ENCODE measurements at places on chromosomes 13 and 19.
A peak's percentile ranks its signal among the peaks of the same experiment; 100 is the strongest.

DNA sequence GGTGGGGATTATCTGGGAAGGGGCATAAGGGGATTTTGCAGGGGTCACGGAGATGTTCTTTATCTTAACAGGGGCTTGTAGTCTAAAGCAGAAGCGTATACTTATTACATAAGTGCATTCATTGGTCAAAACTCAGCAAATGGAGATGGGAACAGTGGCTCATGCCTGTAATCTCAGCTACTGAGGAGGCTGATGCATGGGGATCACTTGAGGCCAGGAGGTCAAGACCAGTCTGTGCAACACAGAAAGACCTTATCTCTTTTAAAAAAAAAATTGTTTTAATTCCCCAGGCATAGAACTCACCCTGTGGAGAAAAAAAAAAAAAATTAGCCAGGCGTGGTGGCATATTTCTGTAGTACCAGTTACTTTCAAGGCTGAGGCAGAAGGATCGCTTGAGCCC, 18.9 kb downstream of the FAM187B start:
- DNase-seq = no peak

GRCh38 chr19:48873476-48874302, 1.5 kb downstream of the PPP1R15A start:
- peak; percentile 96 for DNase-seq

DNA sequence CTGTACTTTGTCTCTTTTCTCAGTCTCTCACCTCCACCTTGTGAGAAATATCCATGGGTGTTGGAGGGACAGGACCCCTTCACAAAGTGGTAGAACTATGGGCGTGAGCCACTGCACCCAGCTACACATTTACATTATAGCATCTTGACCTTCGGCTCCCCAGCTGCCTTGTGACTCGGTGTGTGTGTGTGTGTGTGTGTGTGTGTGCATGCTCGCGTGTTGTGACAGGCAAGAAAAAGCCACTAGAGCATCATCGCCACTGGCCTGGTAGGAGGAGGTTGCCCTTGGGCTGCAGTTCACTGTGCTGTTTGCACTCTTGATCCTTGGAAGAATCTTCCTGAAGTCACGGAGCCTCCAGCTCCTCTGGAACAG, 13.7 kb upstream of the ZNF888 start:
- DNase-seq = no peak

DNA sequence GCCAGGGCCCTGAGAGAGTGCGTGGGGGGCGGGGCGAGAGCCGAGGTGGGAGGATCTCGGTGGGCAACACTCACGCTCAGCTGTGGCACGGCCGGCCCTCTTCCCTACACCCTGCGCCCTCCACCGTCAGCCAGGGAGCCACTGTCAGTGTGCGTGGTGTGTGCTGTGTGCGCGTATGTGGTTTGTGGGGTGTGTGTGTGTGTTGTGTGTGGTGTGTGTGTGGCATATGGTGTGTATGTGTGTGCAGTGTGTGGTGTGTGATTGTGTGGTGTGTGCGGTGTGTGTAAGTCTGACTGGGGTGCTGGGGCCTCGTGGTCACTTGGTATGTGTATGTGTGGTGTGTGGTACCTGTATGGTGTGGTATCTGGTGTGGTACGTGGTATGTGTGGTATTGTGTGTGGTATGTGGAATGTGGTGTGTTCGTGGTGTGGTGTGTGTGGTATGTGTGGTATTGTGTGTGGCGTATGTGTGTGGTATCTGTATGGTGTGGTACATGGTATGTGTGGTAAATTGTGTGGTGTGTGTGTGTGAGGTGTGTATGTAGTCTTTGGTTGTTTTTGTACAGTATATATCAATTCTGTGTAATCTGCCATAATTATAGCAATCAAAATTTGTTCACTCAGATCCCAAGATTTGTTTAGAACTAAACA, 5.1 kb downstream of the GRK1 start:
- no peak for DNase-seq

GRCh38 chr19:17107546-17108452, 32.2 kb downstream of the MYO9B start:
- peak; percentile 54 for DNase-seq

DNA sequence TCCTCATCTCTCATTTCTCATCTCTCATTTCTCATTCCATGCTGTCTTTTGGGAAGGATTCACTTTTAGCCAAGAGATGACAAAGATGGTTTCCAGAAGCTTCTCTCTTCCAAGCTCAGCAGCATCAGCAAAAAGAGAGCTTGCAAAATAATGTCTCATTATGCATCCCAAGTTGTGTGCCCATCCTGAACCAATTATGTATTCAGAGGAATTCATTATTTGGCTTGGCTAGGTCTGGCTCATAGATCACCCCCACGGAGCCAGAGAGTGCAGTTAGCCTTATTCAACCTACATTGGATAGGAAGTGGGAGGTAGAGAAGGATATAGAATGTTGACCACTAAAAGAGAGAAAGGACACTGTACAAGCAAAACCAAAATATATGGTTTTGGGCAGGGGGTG, 5.4 kb upstream of the OLFM2 start:
- no peak for DNase-seq

- DNase-seq = peak; percentile 39
These were observed 537 bp downstream of the NAT14 start for GRCh38 chr19:55485439-55486011.

DNA sequence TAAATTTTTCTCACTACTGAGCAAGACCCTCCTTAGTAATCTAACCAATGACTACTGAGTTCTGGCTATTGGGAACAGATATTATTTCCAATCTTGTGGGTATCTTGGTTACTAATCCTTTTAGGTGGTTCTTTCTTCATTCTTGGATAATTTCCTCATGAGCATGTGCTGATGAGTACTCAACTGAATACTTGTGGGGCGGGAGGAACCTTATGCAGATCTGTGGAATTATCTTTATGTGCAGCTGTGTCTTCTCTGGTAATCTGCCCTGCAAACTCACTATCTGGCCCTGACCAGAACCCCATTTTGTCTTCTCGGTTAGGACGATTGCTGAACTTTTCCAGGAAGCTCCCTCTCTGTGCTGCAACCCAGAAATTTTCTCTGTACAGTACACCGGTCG, 89.7 kb upstream of the TRPC4 start:
- DNase-seq = peak; percentile 78

GRCh38 chr19:13018035-13018914, 23.0 kb downstream of the NFIX start:
- no peak for DNase-seq

DNA sequence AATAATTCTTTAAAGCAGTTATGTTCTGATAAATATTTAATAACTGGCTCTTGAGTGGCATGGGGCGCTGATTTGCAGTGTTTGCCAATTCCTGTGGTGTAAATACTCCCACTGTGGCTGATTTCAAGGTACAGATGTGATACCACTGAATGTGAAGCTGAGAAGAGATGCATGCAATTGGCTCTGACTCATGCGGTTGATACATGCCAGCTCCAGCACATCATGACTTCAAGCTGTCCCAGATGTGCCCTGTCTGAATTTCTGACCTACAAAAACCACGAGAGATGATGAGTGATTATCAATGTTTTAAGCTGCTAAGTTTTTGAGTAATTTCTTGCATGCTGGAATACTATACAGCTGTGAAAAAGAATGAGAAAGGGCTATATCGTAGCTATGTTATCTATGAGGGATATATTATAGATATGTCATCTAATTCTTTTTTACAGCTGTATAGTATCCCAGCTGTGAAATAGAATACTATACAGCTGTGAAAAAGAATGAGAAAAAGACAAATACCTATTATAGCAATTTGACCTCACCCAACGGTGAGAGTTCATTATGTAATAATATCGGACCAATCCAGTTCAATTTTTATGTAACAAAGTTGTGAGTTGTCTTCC, 7.6 kb upstream of the ACSBG2 start:
- DNase-seq = no peak

DNA sequence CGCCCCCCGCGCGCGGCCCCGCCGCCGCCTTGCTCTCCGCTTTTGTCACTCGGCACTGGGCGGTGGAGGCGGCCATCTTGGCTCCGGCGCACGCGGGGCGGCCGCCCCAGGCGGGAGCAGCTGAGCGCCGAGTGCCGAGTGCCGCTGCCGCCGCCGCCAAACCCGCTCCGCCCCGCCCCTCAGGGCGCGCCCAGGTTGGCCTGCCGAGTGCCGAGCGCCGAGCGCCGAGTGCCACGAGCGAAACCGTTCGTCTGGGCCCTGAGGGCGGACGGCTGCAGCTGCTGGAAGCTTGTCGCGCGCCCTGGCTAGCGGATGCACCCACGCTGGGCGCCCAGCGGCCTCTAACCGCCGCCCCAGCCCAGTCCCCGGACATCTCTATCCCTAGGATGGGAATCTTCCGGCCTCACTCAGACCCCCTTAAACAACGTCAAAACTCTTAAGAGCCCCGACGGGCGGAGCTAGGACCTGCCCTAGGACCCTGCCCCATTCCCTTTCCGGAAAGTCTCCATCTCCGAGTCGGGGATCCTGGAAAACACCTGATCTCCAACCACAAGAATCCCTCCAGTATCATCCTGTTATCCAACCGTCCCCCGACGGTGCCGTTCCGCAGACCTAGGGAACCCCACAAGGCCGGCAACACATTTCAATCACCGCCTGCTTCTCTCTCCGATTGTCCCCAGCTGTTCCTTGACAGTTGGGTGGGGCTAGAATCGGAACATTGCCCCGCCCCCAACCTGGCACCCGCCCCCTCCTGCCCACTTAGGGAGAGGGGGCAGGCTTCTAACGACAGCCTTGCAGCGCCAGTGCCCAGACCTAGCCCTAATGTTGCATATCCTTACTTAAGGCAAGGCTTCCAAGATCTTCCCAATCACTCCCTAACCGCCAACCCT, 14.1 kb upstream of the AKAP8L start:
- peak; percentile 96 for DNase-seq

GRCh38 chr13:102680842-102681740, 13.8 kb downstream of the METTL21C start:
- peak; percentile 67 for DNase-seq

DNA sequence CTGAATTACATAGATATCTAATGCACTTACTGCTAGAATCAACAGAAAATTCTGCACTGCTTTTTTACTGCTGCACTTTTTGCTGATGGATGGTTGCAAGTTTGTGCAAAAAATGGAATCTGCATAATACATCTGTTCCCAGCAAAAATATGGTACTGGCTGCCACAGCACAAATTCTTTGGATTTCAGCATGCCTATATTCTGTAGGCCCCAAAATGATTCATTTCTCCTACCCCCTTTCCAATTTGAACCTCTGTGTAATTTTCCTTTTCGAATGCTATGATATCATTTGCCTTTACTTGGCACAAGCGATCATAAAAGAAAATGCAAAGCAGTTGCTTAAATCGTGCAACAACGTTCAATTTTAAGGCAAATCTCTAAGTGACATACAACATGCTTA, 524.2 kb upstream of the NBEA start:
- no peak for DNase-seq

GRCh38 chr13:74860789-74861188, 621.2 kb downstream of the TBC1D4 start:
- no peak for DNase-seq

DNA sequence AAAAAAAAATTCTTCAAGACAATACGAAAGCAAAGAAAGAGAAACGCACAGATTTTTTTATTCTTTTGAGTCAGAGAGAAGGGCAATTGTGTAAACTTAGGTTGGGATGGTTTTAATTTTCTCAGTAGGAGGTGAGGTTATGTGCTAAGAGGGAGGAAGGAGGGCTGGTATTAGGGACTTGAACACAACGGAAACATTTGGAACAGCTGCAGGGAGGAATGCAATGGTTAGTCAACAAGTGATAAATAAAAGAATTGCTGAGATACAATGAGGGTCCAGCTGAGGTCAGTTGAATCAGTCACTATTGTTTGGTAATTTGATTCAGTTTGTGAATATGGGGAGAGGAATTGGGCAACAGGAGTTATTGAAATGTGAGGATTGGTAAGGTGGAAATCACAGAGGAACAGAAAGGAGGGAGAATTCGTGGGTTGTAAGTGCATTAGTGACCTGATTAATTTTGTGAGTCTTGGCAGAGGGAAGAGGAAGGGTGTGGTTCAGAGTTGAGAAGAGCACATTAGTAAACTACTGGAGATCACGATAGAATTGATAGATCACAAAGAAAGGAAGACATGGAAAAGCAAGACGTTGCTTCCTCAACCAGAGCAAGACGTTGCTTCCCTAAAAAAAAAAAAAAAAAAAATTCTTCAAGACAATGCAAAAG, 499.5 kb upstream of the SPRY2 start:
- no peak for DNase-seq

DNA sequence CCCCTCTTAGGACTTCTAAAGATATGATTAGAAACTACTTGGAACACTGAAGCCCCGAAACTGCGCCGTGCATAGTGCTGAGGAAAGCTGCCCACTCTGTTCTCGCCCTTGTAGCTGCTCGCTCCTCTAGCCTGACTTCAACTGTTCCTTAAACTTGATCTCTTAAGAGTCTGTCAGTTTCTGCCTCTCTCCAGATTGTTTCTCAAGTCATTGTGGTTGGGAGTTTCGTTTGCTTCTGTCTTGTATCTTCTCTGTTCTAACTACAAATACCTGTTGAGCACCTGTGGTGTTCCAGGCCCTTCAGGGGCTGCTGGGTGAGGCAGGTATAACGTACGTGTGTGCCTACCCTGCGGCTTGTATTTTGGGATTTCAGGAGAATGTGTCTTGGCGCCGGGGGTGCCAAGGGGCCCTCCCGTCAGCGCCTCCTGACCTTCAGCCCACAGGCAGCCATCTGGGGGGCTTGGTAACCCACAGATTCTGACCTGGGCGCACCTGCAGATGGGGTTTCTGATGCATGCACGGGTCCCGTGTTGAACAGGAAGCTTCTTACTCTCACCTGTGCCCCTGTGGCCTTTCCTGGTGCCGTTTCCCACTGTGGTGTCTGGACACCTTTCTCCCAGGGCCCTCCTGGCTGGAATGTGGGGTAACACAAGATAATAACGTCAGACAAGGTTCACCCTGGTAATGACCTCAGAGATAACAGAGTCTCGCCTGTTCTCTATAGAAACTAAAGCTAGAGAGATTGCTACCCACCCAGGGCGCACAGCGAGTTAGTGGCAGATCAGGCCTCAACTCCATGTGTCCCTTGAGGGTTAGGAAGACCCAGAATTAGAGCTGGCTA, 17.2 kb upstream of the DCUN1D2 start:
- peak; percentile 48 for DNase-seq

DNA sequence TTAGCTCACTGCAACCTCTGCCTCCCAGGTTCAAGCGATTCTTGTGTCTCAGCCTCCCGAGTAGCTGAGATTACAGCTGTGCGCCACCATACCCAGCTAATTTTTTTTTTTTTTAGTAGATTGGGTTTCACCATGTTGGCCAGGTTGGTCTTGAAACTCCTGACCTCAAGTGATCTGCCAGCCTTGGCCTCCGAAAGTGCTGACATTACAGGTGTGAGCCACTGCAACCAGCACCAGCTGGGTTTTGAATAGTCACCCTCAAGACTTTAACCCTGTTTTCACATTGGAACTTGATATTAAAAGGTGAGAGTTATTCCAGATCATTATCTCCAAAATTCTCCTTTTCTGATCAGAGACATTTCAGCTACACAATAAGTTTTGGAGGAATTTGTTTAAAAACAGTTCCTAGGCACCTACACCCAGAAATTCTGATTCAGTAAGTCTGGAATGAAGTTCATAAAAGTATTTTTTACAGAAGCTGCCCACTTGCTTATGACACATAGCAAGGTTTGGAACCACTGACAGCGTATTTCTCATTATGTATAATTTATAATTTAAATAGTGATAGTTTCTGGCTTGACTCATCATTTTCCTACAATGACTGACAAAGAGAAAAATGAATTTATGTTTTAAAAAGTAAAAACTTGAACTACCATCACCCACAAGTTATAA, 417.3 kb downstream of the DIAPH3 start:
- DNase-seq = no peak

- no peak for DNase-seq
These were observed 580.6 kb upstream of the SPRY2 start for GRCh38 chr13:80921541-80921940.
